Stimulated activated CD8-positive, alpha-beta memory T cell treated with anti-CD3 and anti-CD28 coated beads, Interleukin-15, amount 100 ng/mL, for 48 hours (primary cell): ENCODE measurements at places on chromosomes 3 and 15.

GRCh38 chr3:152587861-152588260, 247.1 kb upstream of the P2RY1 start:
- no peak for DNase-seq

GRCh38 chr3:195154793-195155535, 116.0 kb downstream of the XXYLT1 start:
- no peak for DNase-seq

DNA sequence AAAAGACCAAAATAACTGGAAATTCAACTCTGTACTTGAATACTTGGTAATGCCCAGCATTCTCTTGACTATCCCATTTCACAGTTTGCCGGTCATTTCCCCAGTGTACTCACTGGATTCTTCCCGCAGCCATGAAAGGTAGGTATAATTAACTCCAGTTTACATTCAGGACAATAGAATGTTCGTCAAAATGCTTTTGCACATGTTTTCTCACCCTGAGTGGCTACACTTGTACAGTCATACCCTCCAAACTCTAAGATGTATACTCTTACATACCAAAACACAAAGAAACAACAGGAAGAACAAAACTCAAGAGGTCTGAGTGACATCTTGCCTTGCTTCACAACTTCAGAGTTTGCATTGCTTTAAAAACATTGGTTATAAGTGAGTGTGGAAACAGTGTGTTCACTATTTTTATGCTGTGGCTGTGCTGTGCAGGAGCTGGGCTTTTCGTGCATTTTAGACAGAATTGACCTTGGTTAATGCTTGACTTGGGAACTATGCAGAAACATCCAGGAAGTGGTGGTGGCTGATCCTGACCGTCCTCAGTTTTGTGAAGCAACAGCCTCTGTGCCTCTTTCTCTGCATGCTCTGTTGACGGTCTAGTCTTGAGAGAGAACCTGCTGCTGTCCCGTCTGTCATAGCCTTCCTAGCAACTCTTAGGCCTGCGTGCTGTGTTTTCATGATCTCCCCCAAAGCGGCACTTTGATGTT, 90.5 kb downstream of the IGF1R start:
- no peak for DNase-seq

- DNase-seq = no peak
Measured at GRCh38 chr15:69290346-69291164, 8.2 kb upstream of the PAQR5 start.

GRCh38 chr3:138046955-138047354, 37.0 kb downstream of the CLDN18 start:
- DNase-seq = no peak

DNA sequence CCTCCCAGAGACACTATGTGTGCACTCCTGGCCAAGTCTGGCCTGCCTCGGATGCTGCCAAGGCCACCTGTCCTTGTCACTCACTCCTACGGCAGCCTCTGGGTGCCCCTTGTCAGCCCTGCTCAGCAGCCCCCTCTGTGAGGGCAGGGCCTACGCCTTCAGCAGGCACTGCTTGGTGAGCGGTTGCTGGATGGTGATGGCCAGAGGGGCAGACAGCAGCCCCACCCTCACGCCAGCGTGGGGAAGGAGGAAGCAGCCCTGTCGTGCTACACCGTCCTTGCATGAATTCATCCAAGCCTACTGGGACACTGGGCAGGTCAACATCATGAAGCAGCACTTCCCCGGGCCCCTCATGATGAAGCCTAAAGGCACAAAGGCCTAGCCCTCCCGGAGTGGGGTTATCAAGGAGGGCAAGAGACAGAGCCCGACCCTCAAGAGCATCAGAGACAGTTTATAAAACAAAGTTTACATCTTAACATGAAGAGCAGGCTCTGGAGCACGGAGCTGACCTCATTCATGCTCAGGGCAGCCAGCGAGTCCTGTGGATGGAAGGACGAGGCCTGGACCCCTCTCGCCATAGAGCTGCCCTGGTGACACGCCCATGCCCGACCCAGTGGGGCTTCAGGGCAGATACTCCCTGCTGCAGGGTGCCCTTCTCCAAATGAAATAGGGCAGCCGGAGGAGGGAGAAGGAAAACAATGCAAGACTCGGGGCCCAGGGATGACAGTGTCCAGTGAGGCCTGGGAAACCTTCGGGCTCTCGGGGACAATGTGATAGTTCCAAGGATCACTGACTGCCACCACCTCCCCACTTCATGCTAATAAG, 25.3 kb downstream of the CHDH start:
- no peak for DNase-seq

- no peak for DNase-seq
Measured at GRCh38 chr3:161067335-161067734, 37.8 kb downstream of the B3GALNT1 start.

DNA sequence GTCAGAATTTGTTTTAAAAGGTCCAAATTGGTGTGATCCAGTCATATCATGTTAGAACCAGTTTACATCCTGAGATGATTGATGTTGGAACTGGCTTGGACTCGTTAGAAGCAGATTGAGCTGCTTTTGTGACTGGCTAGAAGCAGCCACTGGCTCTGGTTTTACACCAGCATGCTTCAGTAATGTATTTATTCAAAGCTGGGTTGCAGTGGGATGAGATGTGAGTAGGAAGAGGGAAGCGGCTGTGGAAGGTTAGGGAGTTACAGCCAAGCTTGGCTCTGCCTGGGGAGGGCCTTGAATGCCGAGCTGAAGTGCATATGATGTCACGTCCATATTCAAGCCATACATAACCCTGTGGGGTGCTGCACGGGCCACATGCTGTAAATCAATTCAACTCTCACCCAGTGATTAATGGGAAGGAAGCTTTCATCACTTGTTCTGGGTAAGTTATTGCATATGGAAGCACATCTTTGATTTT, 104.0 kb upstream of the SMAD3 start:
- DNase-seq = no peak

GRCh38 chr3:196390116-196390515, 42.1 kb downstream of the UBXN7 start:
- DNase-seq = no peak

DNA sequence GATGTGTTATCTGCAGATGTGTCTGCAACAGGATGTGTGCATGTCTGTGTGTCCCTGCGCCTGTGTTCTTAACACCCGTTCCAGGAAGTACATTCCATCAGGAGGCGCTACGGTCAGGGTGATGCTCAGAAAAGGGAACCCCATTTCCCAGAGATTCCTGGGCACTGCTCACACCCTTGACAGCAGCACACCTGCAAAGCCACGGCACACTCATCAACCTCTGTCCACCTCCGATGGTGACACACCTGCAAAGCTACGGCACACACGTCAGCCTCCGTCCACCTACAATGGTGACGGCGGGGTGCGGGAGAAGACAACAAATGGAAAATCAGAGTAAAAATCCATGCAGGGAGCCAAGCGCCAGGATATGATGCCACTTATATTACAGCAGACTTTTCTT, 55.4 kb downstream of the NIPA2 start:
- no peak for DNase-seq

DNA sequence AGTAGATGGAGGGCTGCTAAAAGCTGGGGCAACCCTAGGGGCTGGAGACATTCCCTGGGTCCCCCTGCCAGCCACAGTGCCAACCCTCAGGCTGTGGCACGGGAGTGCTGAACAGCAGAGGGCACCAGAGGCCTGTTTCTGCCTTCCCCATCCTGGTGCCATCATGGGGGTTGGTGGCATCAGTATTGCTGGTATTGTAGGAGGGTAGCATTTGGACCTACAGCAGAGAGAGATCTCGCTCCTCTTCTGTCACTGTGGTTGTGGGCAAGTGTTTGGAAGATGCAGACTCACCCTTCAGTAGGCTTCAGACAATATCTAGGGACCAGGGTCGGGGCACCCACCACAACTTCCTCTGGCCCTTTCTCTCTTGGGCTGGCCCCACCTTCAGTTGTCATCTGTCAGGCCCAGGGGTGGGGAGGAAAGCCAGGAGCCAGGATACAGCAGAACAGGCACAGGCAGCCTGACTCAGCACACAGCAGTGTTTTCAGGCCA, 123.5 kb downstream of the RPLP1 start:
- peak; percentile 45 for DNase-seq

DNA sequence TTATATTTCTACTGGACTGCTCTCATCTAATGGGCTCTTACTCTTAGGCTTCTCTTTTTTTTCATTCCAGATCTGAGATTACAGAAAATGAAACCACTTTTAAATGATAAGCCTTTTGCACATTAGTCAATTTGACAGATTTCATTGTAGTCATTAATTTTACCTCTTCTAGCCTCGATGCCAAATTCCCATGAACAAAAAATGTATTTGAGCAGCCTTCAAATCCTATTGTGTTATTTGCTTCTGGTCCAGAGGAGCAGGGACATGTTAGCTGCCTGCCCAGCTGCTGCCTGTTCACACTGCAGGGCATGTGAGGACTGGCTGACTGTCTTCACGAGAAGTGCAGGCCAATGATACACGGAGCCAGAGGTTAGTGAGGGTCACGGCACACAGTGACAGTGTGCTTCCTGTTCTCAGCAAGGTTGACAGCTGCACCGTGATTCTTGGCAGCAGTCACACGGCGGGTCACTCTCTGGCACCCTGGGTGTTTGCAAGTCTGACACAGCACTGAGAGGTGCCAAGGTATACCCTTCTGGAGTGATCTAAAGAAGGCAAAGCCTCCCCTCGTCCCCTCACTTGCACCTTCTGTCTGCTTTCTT, 40.8 kb downstream of the KAT2B start:
- no peak for DNase-seq

- DNase-seq = no peak
Measured at GRCh38 chr3:195260280-195260905, 10.6 kb downstream of the XXYLT1 start.

GRCh38 chr3:23252122-23252521, 49.0 kb downstream of the UBE2E2 start:
- DNase-seq = no peak

DNA sequence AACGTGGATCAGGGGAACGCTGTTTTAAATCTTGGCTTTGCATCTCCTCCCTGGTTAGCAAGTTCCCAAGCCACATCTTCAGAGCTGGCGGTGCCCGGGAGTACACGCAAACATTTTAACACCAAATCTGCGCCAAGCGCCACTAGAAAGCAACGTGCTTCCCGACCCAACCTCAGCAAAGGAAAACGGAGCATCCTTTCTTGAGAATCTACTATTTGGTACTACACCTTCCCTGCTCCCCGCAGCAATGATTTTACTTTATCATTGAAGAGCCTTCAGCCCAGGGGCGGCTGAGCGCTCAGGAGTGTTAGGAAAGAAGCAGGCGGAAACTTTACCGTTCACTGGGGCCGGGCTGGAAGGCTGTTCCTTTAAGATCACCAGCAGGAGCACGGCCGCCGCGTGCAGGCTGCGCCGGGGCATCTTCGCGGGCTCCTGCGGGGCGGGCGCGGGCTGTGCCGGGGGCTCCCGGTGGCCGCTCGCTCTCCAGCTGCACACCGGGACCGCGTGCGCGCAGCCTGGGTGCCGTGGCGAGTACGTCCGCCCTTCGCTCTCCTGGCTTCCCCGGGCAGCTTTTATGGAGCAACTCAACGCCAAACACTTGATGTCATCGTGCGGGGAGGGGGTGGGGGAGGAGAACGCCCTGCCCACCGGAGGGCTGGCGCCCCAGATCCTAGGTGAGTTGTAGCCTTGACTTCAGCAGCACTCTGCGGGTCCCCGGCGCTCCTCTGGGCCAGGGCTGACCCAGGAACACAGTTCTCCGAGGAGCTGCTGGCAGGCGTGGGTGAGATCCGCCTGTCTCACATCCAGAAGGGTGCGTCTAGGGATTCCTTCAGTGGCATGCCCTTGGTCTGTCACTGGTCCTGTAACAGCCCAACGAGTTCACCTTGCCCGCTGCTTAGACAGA, at the start of gene CA12:
CA12 (minus strand) TSS at position 546 of the 904 bp plus-strand sequence; CDS start at position 420, 126 bp downstream.
- DNase-seq = no peak

GRCh38 chr3:98021830-98022560, 13.1 kb downstream of the GABRR3 start:
- DNase-seq = no peak

- DNase-seq = no peak
Measured at GRCh38 chr3:186990277-186990676, 60.0 kb downstream of the ST6GAL1 start.

- no peak for DNase-seq
Measured at GRCh38 chr3:150365132-150365604, 42.9 kb upstream of the TSC22D2 start.

DNA sequence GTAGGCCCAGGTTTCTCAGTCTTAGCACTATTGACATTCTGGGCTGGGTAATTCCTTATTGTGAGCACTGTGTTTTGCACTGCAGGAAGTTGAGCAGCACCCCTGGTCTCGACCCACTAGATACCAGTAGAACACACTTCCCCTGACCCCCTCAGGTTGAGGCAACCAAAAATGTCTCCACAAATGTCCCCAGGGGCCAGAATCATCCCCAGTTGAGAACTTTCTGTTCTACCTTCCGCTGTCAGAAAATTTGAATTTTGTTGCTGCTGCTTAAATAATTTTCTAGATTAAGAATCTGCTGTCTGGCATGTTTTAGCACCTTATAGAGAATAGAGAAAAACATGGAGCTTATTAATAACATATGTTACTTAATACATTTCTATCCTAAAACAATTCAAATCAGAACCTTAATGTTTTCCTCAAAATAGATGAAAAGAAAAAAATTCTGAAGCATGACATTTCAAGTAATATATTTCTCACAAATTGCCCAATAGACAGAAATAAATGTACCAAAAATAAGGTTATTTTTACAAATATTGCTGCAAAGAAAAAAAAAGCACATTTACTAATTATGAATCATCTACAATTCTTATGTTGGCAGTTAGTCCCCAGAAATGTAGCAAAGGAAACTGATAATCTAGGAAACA, 13.2 kb upstream of the THRB start:
- no peak for DNase-seq

DNA sequence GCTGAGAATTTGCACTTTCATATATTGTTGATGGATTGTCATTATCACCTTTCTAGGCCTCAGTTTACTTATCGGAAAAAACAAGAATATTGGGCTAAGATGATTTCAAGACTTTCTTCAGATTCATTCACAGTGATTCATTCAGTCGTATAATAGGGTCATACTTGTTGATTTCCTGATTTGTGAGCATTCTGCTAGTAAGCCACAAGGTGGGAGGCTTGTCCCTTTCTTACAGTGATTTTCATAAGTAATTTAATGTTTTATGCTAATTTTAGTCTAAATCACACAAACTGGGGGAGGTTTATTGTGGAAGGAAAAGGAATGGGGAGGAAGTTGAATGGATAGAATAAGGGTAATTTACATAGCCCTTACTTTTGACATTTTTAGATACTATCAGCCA, 126.8 kb upstream of the GOLGA6L4 start:
- DNase-seq = no peak

- DNase-seq = no peak
Measured at GRCh38 chr3:12999147-13000140, 73.8 kb downstream of the IQSEC1 start.

GRCh38 chr3:127200086-127200691, 7.3 kb downstream of the PRR23E start:
- no peak for DNase-seq

DNA sequence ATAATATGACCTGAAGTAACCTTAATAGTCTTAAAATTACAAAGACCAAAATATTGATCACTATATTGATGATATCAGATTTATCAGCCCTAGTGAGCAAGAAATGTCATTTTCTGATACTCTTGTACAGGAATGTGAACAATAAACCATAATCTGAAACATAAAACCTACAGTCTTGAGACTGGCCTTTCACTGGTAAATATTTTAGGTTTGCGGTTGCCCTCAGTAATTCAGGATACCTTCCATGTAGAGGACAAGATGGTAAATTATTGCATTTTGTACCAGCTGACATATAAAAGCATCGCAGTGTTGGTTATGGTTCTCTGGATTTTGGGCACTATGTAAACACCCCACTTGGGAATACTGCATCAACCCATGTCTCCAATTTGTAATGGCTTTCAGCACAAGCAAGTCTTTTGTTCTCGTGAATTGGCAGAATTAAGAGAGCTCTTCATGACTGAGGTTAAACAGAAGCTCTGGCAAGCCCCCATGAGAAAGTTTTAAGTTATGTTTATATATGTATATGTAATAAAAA, 128.5 kb downstream of the LMLN start:
- DNase-seq = no peak
